Activated CD8-positive, alpha-beta T cell treated with anti-CD3 and anti-CD28 coated beads for 36 hours (primary cell): ENCODE measurements at places on chromosomes 4 and X. TPM values are rescaled to one million over a fixed set of nuclear protein-coding genes. Genes with fewer than 3 reads are reported as not detected.

DNA sequence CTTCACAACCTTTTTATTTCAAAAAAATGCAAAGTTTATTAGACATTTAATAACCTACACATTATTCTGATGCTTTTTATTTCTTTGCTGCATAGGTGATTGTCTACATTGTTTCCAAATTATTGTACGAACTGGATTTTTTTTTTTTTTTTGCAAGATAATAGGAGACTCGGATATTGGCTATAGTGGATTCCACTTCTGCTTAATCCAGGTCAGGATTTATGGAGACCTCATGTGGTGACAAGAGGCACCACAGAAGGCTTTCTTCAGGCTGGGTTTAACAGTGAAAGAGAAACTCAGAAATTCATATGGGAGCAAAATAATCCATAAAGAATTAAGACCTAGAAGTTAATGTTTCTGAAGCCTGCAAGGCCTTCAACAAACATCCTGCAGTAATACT, 2.4 kb upstream of the SLIT2 start:
- H3K4me1 ChIP-seq, result peaks cover 5% of the 10 kb centered on the region
- DNase-seq, result no peak
- H3K27me3 ChIP-seq, result peaks cover 35% of the 10 kb centered on the region
- no peaks in the 10 kb centered on the region for H3K36me3 ChIP-seq

Gene SPANXA1
- total RNA-seq, result not detected

DNA sequence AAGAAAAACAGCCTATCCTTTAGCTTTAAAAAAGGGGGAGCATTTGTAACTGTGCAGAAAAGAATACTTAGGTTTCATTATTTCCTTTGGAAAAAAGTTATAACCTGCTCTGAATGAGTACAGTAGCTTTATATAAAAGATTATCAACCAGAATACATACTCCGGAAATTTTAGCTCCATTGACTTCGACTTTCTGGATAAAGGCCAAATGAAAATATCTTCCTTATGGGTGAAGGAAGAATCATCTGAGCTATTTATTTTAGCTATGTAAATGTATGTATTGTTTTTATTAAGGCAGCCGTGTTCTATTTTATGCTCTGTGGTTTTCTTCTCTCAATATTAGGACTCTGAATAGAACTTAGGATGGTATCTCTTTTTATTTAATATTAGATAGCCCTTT, 69.0 kb upstream of the ETNPPL start:
- no peak overlapping the region for H3K4me3 ChIP-seq
- no peak for DNase-seq
- peaks cover 5% of the 10 kb centered on the region for H3K27me3 ChIP-seq
- no peaks in the 10 kb centered on the region for H3K36me3 ChIP-seq
- H3K27ac ChIP-seq, result no peak overlapping the region

GRCh38 chr4:123383566-123383965, 13.0 kb upstream of the SPRY1 start:
- no peak overlapping the region for H3K27ac ChIP-seq
- H3K36me3 ChIP-seq, result no peaks in the 10 kb centered on the region
- no peaks in the 10 kb centered on the region for H3K4me1 ChIP-seq
- no peak for DNase-seq

Gene MMRN1
- total RNA-seq, result not detected

Gene MAGEE1
- 4.9 TPM for total RNA-seq

Gene TEX11
- not detected for total RNA-seq

DNA sequence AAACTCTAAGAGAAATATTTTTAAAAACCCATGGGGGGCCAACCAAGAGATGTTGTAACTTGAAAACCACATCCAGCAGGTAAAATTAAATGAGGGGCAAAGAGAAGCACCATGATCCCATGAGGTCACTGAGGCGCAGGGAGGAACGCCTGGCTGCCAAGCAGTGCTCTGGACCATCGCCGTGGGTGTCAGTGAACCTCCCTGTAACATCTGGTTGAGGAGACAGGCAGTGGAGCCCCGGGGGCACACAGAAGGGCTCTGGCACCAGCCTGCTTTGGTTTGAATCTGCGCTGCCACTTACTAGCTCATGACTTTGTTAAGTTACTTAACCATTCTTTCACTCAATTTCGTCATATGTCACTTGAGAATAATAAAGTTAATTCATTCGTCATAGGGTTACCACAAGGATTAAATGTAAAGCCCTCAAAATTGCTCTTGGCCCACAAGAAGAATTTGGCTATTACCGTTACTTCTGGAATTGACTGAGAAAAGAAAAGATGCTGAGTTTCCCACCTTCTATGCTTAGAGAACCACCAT, 41.6 kb upstream of the SLC25A4 start:
- H3K4me1 ChIP-seq, result no peaks in the 10 kb centered on the region
- H3K36me3 ChIP-seq, result no peaks in the 10 kb centered on the region
- DNase-seq, result no peak
- H3K4me3 ChIP-seq, result no peak overlapping the region

DNA sequence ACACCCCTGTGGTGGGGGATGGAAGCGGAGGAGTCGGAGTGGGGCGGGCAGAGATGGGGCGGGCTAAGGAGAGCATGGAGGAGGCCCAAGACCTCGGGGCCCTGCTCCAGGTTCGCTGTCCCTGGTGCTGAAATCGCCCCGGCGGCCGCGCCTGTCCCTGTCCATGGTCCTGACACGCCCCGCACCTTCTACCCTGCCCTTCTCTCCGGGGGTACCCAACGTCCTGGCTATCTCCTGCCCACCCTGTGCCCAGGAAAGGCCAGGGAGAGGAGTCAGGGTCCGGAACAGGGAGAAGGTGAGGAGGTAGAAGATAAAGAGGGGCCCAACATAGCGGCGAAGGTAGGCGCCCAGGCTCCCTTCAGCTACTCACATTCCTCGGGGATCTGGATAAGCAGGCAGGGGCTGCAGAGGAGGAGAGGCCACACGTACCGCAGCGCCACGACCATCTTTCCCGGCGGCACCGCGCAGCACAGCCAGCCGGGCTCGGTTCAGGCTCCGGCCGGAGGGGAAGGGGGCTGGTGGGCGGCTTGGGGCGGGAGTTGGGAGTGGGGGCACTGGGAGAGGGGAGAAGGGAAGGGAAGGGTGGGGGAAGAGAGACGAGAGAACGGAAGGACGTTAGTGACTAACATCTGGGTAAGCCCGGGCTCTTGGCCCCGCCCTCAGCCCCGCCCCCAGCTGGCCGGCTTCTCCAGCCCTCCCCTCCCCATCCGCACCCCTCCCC, 10.4 kb downstream of the L1CAM start:
- peak; percentile 64 for DNase-seq
- H3K27ac ChIP-seq, result no peak overlapping the region
- H3K36me3 ChIP-seq, result no peaks in the 10 kb centered on the region

Gene CD38
- 25.6 TPM for total RNA-seq

DNA sequence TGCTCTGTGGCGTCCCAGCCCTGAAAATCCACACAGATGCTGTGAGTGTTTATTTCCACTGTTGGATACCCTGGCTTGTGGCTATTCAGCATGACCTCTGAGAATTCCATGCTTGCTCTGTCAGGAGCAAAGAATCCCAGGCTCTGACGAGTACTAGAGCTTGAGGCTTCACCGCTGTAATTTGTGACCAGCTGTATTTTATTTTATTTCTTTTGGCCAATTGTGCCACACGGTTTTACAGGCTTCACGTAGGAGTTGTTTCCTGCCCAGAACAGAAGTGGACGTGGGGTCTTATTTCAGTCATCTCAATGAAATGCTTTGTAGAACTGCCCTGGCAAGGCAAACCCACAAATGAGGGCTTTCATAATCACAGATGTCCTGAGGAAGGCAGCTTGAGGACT, 69.4 kb upstream of the CLDN34 start:
- H3K4me1 ChIP-seq, result peaks cover 2% of the 10 kb centered on the region
- no peaks in the 10 kb centered on the region for H3K36me3 ChIP-seq
- no peaks in the 10 kb centered on the region for H3K27me3 ChIP-seq
- H3K4me3 ChIP-seq, result no peak overlapping the region
- no peak overlapping the region for H3K27ac ChIP-seq
- no peak for DNase-seq

Gene FGF16
- not detected for total RNA-seq

- DNase-seq, result peak; percentile 19
- H3K27me3 ChIP-seq, result peaks cover 3% of the 10 kb centered on the region
- peak overlapping the region; percentile 59 for H3K27ac ChIP-seq
- H3K4me1 ChIP-seq, result peaks cover 6% of the 10 kb centered on the region
- no peaks in the 10 kb centered on the region for H3K36me3 ChIP-seq
Measured at GRCh38 chrX:118115953-118116712, 477 bp downstream of the KLHL13 start.

Gene SSX3
- total RNA-seq, result not detected

Gene CXCL5
- not detected for total RNA-seq

DNA sequence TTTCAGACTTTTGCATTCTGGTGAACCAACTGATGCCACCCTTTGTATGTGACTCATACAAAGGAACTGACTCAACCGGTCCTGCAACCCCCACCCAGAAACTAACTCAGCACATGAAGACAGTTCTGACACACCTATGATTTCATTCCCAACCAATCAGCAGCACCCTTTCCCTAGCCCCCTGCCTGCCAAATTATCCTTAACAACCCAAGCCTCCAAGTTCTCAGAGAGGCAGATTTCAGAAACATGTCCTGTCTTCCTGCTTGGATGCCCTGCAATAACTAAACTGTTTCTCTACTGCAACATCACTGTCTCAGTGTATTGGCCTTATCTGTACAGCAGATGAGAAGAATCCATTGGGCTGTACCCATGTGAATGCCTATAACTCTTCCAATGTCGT, 284.7 kb downstream of the CAMK2D start:
- H3K36me3 ChIP-seq, result peaks cover 60% of the 10 kb centered on the region
- peak overlapping the region; percentile 78 for H3K27ac ChIP-seq
- peaks cover 41% of the 10 kb centered on the region for H3K4me1 ChIP-seq
- no peak overlapping the region for H3K4me3 ChIP-seq
- peak; percentile 65 for DNase-seq

Gene PRKG2
- 0.54 TPM for total RNA-seq

GRCh38 chrX:84717343-84717742, 215.1 kb upstream of the HDX start:
- no peak overlapping the region for H3K27ac ChIP-seq
- no peaks in the 10 kb centered on the region for H3K36me3 ChIP-seq
- H3K27me3 ChIP-seq, result no peaks in the 10 kb centered on the region

GRCh38 chr4:125520258-125520990, 205.7 kb downstream of the FAT4 start:
- no peak overlapping the region for H3K4me3 ChIP-seq
- H3K27ac ChIP-seq, result no peak overlapping the region
- no peaks in the 10 kb centered on the region for H3K4me1 ChIP-seq

Gene ZNF157
- total RNA-seq, result 1.0 TPM

- H3K36me3 ChIP-seq, result no peaks in the 10 kb centered on the region
- H3K4me3 ChIP-seq, result no peak overlapping the region
- no peak for DNase-seq
- no peaks in the 10 kb centered on the region for H3K4me1 ChIP-seq
- no peak overlapping the region for H3K27ac ChIP-seq
Measured at GRCh38 chrX:23373129-23373804, 38.6 kb downstream of the PTCHD1 start.

Gene SOX3
- not detected for total RNA-seq

GRCh38 chr4:57548856-57549255, 438.7 kb upstream of the IGFBP7 start:
- no peak overlapping the region for H3K4me3 ChIP-seq
- DNase-seq, result no peak
- H3K27ac ChIP-seq, result no peak overlapping the region
- H3K27me3 ChIP-seq, result no peaks in the 10 kb centered on the region
- no peaks in the 10 kb centered on the region for H3K36me3 ChIP-seq

GRCh38 chr4:99248714-99249113, 29.7 kb upstream of the ADH6 start:
- H3K4me1 ChIP-seq, result no peaks in the 10 kb centered on the region
- no peaks in the 10 kb centered on the region for H3K36me3 ChIP-seq
- no peak overlapping the region for H3K4me3 ChIP-seq
- no peak overlapping the region for H3K27ac ChIP-seq
- H3K27me3 ChIP-seq, result no peaks in the 10 kb centered on the region
- DNase-seq, result no peak

Gene ADAM29
- total RNA-seq, result not detected

DNA sequence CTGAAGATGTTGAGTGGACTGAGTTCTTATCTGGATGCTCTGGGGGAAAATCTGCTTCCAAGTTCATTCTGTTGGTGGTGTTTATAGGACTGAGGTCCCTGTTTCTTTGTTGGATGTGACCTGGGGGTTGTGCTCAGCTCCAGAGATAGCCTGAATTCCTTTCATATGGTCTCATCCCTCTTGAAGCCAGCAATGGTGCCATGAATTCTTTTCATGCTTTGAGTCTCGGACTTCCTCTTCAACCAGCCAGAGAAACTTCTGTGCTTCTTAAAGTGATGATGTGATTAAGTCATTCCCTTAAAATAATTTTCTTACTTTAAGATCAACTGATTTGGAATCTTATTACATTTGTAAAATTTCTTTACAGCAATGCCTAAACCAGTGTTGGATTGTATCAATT, 233.8 kb upstream of the UGT8 start:
- H3K4me1 ChIP-seq, result no peaks in the 10 kb centered on the region
- H3K4me3 ChIP-seq, result no peak overlapping the region
- no peak overlapping the region for H3K27ac ChIP-seq
- DNase-seq, result no peak
- H3K27me3 ChIP-seq, result peaks cover 3% of the 10 kb centered on the region

Gene UXT
- 192 TPM for total RNA-seq

Gene PRR32
- not detected for total RNA-seq

- H3K36me3 ChIP-seq, result no peaks in the 10 kb centered on the region
- H3K27ac ChIP-seq, result no peak overlapping the region
- DNase-seq, result no peak
Measured at GRCh38 chrX:127177966-127178365, 358.4 kb downstream of the PRR32 start.

Gene OTC
- total RNA-seq, result not detected

GRCh38 chr4:129246910-129247461, 151.0 kb downstream of the C4orf33 start:
- peaks cover 12% of the 10 kb centered on the region for H3K27me3 ChIP-seq
- no peak overlapping the region for H3K27ac ChIP-seq
- no peak overlapping the region for H3K4me3 ChIP-seq

Gene GLUD2
- 0.81 TPM for total RNA-seq

Gene STIM2
- 46.6 TPM for total RNA-seq

- H3K36me3 ChIP-seq, result no peaks in the 10 kb centered on the region
- DNase-seq, result no peak
- no peaks in the 10 kb centered on the region for H3K27me3 ChIP-seq
- H3K4me1 ChIP-seq, result no peaks in the 10 kb centered on the region
- no peak overlapping the region for H3K4me3 ChIP-seq
Measured at GRCh38 chrX:115437841-115438595, 123.0 kb upstream of the PLS3 start.

Gene HSFX2
- not detected for total RNA-seq

Gene OFD1
- total RNA-seq, result 32.4 TPM

DNA sequence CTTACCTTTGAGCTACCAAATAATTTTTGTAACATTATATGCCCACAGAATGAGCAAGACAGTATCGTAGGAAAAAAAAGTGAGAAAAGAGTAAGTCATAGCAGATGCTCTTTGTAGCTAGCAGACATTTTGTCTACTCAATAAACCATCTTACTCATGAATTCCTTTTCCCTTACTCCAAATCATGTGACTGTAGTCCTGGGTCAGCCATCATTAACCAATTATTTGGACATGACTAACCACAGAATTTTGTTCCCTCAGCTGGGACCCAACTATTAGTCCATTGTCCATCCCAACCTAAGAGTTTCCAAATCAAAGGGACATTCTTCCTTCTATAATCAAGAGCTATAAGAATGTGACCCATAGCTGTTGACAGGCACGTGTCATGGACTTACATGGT, 11.4 kb downstream of the UBE2D3 start:
- peaks cover 86% of the 10 kb centered on the region for H3K4me1 ChIP-seq
- H3K36me3 ChIP-seq, result peaks cover 74% of the 10 kb centered on the region
- no peak overlapping the region for H3K4me3 ChIP-seq
- peak overlapping the region; percentile 85 for H3K27ac ChIP-seq
- DNase-seq, result no peak

Gene GAGE1
- not detected for total RNA-seq

- no peak for DNase-seq
- peaks cover 5% of the 10 kb centered on the region for H3K4me1 ChIP-seq
- H3K27me3 ChIP-seq, result no peaks in the 10 kb centered on the region
- H3K36me3 ChIP-seq, result peaks cover 14% of the 10 kb centered on the region
- no peak overlapping the region for H3K4me3 ChIP-seq
Measured at GRCh38 chr4:42574870-42575430, 82.0 kb downstream of the ATP8A1 start.

Gene SCML1
- 4.1 TPM for total RNA-seq
